Stimulated activated CD8-positive, alpha-beta memory T cell treated with anti-CD3 and anti-CD28 coated beads, Interleukin-7, amount 100 ng/mL, for 48 hours (primary cell): ENCODE measurements at places on chromosomes 1 and 21.
A peak's percentile ranks its signal among the peaks of the same experiment; 100 is the strongest.

GRCh38 chr1:30870035-30870434, 38.5 kb downstream of the SDC3 start:
- DNase-seq, result no peak

DNA sequence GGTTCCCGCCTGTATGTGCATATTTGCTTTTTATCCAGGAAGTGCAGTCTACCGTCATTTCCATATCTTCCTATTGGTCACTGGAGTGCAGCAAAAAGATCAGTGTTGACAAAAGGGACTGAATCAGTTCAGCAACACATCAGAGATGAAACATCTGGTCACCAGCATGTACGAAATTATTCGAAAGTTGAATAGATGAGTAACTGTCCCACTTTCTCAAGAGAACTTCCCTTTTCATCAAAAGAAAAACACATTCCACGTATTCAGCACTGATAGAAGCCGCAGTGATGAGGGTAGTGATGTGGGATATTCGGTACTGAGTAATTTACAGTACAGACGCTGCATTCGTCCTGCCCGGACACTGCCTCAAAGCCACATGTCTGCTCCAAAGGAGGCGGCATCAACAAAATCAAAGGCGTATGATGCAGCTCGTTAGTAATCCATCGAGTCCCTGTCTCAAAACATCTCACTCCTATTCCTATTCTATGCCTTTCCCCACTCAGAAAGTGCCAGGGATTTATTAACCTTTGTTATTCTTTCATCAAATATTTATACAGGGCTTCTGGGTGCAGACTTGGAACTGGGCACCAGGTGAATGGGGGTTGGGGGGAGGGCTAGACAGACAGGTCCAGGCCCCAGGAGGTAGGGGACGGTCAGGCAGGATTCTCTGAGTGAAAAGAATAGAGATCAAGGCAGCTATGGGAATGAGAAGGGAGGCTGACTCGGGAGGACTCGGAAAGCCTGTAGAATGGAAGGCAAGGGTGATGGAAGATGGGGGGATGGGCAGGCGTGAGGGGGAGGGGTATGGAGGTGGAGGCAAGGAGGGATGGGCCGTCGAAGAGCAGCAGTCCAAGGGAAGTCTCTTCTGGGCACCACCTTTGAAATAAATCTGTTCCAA, 79.5 kb upstream of the SLC45A1 start:
- no peak for DNase-seq

- DNase-seq, result no peak
These were observed 61.9 kb downstream of the NFASC start for GRCh38 chr1:204932573-204932909.

GRCh38 chr1:154714052-154714623, 106.2 kb upstream of the ADAR start:
- no peak for DNase-seq

- no peak for DNase-seq
These were observed 6.6 kb upstream of the TRAF3IP3 start for GRCh38 chr1:209749205-209749604.

DNA sequence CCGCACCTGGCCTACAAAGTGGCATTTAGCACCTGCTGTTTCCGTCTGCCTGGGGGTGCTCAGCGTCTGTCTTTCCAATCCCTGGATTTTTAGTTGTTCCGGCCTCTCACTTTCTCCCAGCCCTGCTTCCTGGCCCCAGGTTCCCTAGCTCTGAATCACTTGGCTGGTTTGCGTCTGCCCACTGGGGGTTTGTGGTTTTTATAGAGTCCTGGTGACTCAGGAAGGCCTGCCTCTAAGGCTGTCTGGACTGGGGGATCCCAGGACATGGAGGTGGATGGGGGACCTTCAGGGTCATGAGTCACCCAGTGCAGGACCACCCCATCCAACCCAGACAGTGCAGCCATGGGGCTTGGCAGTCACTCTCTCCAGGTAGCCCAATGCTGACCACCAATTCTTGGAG, 53.5 kb downstream of the MRPL37 start:
- no peak for DNase-seq

DNA sequence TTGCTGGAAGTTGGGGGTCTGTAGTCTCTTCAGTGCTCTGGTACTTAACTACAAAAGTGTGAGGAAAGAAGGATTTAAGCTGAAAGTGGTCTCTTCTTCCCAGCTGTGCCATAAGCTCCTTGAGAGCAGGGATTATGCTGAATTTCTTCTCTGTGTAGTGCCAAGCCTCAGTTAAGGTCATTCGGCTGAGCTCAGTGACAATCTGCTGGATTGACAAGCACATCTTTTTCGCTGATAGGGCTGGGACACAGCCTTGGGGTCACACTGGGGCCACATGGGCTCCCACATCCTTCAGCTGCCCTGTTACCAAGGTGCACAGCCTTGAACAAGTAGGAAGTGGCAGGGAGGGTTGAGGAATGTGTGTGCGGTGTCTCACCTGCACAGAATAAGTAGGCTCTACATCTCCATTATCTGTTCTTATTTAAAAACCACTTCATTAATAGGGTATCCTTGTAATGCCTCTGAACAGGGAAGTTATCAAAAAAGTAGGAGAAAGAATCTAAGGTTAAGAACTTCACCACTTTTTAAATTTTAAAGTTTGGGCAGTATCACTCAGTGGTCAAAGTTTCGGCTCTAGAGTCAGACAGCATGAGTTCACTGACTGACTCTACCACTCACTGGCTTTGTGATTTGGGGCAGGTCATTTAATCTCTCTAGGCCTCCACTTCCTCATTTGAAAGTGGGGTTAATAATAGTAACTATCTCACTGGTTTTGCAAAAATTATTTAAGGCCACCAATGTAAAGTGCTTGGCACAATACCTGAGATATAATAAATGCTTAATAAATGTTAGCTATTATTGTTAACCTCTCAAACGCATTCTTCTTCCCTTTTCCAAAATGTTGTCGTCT, 10.3 kb downstream of the ZBTB40 start:
- DNase-seq, result no peak

GRCh38 chr1:161498646-161499045, 6.6 kb upstream of the FCGR2A start:
- DNase-seq, result no peak

DNA sequence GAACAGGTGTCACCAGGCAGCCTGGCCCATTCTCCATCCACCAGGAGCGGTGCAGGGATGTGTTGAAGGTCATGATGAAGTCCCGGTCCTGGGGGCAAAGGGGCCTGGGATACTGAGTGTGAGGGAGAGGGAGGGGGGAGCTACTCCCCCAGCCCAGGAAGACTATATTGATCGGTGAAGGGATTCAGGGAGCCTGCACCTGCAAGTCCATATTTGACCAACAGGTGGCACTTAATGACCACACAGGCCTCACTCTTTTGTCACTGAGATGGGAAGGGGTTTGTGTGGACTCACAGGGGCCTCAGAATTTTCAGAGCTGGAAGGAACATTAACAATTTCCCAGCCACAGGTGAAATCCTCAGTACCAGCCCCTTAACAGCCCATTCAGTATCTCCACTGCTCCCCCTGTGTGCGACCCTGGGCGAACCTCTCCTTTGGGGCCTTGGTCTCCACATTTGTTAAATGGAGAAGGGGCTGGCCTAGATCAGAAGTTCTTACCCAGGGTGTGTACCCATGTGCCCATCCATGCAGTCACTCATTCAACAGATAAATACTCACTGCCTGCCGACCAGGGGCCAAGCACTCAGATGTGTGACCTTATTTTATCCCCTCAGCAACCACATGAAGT, 55.6 kb downstream of the NKAIN1 start:
- no peak for DNase-seq

DNA sequence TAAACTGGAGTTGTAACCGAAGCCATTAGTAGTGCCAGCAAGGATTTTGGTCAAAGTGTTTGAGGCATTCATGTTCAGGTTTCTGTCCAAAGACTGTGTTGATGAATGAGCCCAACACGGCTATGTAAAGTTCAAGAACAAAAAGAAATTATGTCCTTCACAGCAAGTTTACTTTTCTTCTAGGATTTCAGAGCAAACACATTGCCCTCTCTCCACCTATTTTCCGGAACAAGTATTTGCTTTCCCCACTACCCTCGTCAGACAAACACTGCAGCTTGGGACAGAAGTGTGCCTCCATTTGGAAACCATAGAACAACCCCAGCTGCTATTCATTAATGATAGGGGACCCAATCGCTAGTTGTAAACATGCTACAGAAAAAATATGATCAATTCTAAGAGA, 151.4 kb upstream of the C1orf105 start:
- DNase-seq, result no peak

- no peak for DNase-seq
These were observed 26.0 kb upstream of the BCL9 start for GRCh38 chr1:147515045-147515869.

- DNase-seq, result no peak
These were observed 364.8 kb upstream of the ESRRG start for GRCh38 chr1:217088011-217088410.

- peak; percentile 14 for DNase-seq
These were observed 219.8 kb upstream of the DUSP10 start for GRCh38 chr1:221961532-221962292.

DNA sequence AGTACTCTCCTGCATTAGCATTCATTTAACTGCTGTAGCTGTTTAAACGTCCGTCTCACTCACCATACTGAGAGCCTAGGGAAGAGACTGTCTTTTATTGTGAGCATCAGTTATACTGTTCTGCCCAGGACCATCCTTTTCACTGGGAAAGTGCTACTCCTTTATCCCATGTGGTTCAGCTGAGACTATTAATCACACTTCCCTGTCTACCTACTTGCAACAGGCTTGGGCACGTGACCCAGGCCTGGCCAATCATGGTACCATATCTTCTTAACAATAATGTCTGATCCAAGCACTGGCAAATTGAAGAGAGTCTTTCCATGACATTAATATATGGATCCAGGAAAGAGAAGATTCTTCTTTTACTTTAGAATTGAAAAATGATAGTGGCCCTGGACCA, 108.1 kb downstream of the TM2D1 start:
- no peak for DNase-seq

DNA sequence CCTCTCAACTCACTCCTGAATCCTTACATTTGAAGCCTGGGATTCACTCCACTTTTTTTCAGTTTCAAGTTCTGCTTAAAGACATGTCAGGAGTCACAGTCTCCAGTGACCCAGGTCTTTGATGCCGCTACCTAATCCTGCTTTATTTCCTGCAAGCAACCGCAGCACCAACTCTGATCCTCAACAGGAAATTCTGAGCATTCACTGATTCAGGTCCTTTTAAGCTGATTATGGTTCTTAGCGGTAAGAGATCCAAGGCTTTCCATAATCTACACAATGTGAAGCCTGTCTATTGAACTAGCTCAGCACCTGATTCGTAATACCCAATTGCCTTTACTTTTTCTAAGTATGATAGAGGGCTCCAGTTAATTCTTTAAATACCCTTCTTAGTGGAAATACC, 43.7 kb upstream of the PIGC start:
- DNase-seq, result no peak

DNA sequence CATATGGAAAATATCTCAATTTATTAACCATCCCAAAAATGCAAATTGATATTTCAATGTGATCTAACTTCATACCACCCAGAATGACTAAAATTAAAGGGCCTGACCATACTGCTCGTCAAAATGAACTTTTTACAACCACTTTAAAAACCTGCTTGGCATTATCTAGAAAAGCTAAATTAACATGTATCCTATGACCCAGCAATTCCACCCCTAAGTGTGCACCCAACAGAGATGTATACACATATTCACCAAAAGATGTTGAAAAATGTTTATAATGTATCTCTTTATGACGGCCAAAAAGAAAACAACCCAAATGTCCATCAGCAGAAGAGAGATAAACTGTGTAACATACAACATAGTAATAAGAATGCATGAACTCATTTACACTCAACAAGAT, 1.6 kb upstream of the BCAR3 start:
- no peak for DNase-seq

GRCh38 chr1:230371923-230372703, 54.0 kb downstream of the PGBD5 start:
- DNase-seq, result no peak

GRCh38 chr1:80846966-80847365, 953.8 kb upstream of the ADGRL2 start:
- no peak for DNase-seq

- no peak for DNase-seq
These were observed 155.8 kb upstream of the DNAH14 start for GRCh38 chr1:224773646-224774045.

DNA sequence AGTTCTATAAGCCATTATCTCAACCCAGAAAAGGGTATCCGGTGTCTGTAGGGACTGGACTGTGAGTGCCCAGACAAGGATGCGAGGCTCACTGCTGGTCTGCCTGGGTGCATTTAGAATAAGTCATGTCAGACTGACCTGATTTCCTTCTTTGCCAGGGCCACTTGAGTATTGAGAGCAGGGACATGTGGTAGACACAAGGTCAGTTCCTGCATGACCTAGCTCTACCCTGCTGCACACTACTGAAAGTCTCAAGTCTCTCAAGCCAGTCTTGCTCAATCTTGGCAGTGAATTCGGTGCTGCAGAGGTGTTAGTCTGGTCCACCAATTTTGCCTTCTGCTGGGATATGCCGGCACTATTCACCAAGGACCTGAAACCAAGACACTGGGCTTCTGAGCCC, 180.1 kb downstream of the C1orf94 start:
- no peak for DNase-seq

- DNase-seq, result no peak
These were observed 57.5 kb upstream of the GUCA2A start for GRCh38 chr1:42221952-42222606.

DNA sequence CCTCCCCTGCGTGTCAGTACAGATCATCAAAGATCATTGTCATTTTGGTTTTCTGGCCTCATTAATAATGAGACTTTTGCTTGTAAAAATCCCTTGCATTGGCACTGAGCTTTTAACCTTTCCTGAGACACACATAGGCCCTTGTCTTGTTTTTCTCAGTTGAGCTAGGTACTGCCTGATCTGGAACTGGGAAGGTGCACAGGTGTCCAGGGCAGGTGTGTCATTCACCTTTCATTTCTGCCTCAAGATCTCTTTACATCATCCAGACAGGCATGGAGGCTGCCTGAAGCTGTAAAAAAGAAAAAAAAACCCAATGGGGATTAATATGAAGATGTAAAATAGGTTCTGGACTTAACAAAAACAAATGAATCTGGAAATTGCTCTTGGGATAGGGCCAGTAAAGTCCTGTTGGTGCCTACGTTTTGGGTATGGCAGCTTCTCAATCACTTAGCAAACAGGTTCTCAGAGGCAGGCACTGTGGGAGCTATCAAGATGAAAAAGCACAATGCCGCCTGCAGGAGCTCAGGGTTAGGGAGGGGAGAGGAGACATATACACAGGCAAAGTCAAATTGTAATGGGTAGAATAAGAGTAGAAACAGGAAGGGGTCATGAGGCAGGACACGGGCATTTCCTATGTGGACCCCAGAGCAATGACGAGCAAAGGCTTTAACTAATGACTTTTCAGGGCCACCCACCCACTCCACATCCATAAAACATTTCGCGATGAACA, 1.0 kb upstream of the KCNC4 start:
- DNase-seq, result no peak

GRCh38 chr1:81808760-81809159, 8.0 kb downstream of the ADGRL2 start:
- no peak for DNase-seq

- no peak for DNase-seq
These were observed 10.1 kb downstream of the TADA1 start for GRCh38 chr1:166865926-166866325.

- DNase-seq, result no peak
These were observed 111.0 kb upstream of the RAB4A start for GRCh38 chr1:229159668-229160544.
